CD8-positive, alpha-beta memory T cell (primary cell): ENCODE measurements at places on chromosomes 13 and 19. TPM values are rescaled to one million over a fixed set of nuclear protein-coding genes. Genes with fewer than 3 reads are reported as not detected.
A peak's percentile ranks its signal among the peaks of the same experiment; 100 is the strongest.

DNA sequence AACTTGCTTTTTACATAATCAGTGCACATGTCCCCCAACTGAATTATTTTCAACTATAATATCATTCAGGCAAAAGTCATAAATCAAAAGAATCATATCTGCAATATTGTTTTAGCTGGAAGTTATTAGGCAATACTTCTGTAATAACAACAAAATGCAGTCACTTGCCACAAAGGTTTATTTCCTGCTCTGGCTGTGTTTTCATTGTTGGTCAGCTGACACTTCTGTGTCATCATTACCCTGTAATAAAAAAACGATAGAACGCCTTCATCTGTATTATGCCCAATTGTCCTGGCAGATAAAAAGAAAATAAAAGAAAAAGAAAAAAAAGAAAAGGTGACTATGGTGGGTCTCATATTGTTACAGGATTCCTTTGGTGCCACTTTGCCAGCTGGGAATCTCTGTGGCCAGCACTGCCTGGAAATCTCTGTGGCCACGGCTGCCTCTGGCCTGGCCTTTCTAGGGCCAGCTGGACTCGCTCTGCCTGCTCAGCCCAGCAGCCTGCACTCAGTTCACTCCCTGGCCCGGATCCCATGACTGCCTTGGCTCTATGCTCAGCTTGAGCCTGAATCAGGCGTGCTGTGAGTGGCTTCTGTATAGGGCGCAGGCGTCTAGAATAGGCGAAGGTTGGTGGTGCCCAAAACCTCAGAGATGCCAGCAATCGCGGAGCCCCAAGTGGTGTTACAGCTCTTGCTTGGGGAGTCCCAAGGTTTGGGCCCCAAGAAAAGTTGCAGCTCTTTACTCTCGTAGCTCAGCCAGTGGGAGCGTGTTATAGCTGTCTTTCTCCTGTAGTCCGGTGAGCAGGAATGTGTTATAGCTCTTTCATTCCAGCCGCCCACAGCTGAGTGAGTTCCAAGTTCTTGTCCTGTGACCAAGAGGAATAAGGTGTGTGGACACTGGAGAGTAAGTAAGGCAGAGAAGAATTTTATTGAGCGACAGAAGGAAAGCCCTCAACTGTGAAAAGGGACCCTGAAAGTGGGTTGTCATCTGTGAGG is 1227.1 kb downstream of the SLITRK1 start:
- no peak overlapping the region for H3K27ac ChIP-seq
- H3K4me1 ChIP-seq, result no peaks in the 10 kb centered on the region
- no peak overlapping the region for H3K4me3 ChIP-seq
- no peak for DNase-seq
- H3K36me3 ChIP-seq, result no peaks in the 10 kb centered on the region
- no peaks in the 10 kb centered on the region for H3K27me3 ChIP-seq

SH2D3A gene
- total RNA-seq, result 21.3 TPM

GRCh38 chr19:12757544-12758274 is 6.1 kb downstream of the BEST2 start:
- no peaks in the 10 kb centered on the region for H3K36me3 ChIP-seq
- no peak overlapping the region for H3K4me3 ChIP-seq
- peak; percentile 52 for DNase-seq
- H3K27me3 ChIP-seq, result peaks cover 4% of the 10 kb centered on the region

DNA sequence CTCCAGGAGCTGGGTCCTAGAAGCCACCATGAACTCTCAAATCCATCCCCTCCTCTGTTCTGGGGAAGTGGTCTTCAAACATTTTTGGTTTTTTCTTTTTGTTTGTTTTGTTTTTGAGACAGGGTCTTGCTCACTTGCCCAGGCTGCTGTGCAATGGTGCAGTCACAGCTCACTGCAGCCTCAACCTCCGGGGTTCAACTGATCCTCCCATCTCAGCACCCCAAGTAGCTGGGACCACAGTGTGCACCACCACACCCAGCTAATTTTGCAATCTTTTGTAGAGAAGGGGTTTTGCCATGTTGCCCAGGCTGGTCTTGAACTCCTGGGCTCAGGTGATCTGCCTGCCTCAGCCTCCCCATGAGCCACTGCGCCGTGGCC is 7.0 kb downstream of the BLVRB start:
- H3K36me3 ChIP-seq, result no peaks in the 10 kb centered on the region
- no peak overlapping the region for H3K4me3 ChIP-seq
- H3K27ac ChIP-seq, result no peak overlapping the region
- no peaks in the 10 kb centered on the region for H3K4me1 ChIP-seq

CHST8 gene
- total RNA-seq, result not detected

- H3K4me3 ChIP-seq, result no peak overlapping the region
- peak; percentile 43 for DNase-seq
- peaks cover 10% of the 10 kb centered on the region for H3K4me1 ChIP-seq
- no peaks in the 10 kb centered on the region for H3K36me3 ChIP-seq
- no peaks in the 10 kb centered on the region for H3K27me3 ChIP-seq
Measured at GRCh38 chr19:3693025-3693925, 7.0 kb downstream of the PIP5K1C start.

FPR3 gene
- 1.1 TPM for total RNA-seq

DNA sequence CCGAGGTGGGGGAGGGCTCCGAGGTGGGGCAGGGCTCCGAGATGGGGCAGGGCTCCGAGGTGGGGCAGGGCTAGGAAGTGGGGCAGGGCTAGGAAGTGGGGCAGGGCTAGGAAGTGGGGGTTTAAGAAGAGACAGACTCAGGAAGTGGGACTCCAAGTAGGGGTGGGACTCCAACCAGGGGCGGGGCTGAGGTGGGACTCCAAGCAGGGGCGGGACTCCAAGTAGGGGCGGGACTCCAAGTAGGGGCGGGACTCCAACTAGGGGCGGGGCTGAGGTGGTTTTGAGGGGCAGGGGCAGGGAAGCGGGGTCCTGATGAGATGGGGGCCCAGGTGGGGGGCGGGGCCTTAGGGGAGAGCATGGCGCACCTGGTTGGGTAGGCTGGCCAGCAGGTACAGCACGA is 13.6 kb downstream of the CFD start:
- no peaks in the 10 kb centered on the region for H3K27me3 ChIP-seq
- peaks cover 13% of the 10 kb centered on the region for H3K4me1 ChIP-seq
- no peak overlapping the region for H3K4me3 ChIP-seq
- H3K36me3 ChIP-seq, result peaks cover 8% of the 10 kb centered on the region

DNA sequence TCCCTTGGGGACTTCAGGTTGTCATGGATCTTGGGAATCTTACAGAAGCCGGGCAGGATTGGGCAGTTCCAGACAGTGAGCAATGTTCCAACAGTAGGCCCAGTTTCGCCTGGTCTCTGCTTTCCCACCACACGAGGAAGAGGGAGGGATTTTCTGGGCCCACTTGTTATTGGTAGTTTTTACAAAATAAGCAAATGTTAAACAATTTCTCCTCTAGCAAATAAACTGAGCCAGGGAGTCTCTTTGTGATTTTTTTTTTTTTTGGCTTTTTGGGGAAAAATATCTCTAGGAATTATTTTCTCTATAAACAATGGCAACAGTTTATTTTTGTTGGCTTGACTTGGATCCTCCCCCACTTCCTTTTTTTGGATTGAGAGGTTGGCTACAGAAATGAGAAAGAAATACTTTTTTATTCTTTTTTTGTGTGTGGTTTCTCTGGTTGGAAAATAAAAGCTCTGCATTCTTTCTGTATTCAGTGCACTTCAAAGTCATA is 89.3 kb downstream of the TM9SF2 start:
- no peaks in the 10 kb centered on the region for H3K27me3 ChIP-seq
- no peaks in the 10 kb centered on the region for H3K36me3 ChIP-seq
- H3K4me3 ChIP-seq, result no peak overlapping the region
- H3K4me1 ChIP-seq, result no peaks in the 10 kb centered on the region
- no peak for DNase-seq

- no peaks in the 10 kb centered on the region for H3K4me1 ChIP-seq
- peak overlapping the region; percentile 54 for H3K4me3 ChIP-seq
- no peaks in the 10 kb centered on the region for H3K27me3 ChIP-seq
- DNase-seq, result no peak
- no peaks in the 10 kb centered on the region for H3K36me3 ChIP-seq
Measured at GRCh38 chr19:12052091-12052496, 667 bp downstream of the ZNF878 start.

DNA sequence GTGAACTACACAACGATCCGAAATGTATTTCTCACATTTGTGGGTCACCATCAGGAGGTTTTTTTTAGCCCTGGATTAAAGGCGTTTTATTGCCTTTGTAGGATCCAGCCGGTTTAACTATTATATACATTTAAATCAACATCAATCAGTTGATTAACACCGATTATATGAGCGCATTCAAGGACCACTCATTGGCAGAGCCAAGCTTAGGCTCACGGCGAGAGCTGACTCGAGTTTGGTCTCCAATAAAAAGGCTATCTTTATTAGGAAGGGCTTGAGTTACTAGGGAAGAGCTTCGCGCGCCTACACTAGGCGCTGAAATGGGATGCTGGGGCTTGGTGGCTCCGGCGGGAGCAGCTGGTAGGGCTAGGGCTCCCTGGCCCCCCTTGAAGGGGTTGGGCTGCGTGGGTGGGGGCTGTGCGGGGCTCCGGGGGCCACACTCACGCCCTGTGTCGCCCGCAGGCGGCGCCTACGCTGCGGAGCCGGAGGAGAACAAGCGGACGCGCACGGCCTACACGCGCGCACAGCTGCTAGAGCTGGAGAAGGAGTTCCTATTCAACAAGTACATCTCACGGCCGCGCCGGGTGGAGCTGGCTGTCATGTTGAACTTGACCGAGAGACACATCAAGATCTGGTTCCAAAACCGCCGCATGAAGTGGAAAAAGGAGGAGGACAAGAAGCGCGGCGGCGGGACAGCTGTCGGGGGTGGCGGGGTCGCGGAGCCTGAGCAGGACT is 4.2 kb downstream of the PDX1 start:
- H3K4me1 ChIP-seq, result peaks cover 9% of the 10 kb centered on the region
- H3K27me3 ChIP-seq, result peaks cover 47% of the 10 kb centered on the region
- no peak overlapping the region for H3K27ac ChIP-seq
- DNase-seq, result no peak
- no peaks in the 10 kb centered on the region for H3K36me3 ChIP-seq
- H3K4me3 ChIP-seq, result no peak overlapping the region

DNA sequence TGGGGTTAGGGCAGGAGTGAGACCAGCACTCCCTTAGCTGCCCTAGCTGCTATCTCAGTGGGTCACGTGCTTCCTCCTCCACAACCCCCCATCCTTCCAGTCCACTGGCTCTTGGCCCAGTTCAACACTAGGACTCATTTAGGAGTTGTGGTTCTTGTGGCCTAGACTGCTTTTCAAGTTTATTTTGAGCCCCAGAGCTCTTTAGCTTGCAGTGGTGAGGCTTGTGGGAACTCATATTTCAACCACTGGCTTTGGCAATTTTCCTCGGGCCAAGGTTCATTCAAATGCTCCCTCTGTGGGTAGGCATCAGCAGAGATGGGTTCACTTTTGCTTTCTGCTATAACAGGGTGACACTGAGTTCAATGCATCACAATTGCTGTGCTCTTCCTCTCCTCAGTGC is 436.2 kb upstream of the SLITRK5 start:
- no peaks in the 10 kb centered on the region for H3K36me3 ChIP-seq
- no peaks in the 10 kb centered on the region for H3K27me3 ChIP-seq
- H3K27ac ChIP-seq, result no peak overlapping the region
- no peaks in the 10 kb centered on the region for H3K4me1 ChIP-seq

GRCh38 chr19:32891609-32892008 is 22.0 kb upstream of the SLC7A9 start:
- no peaks in the 10 kb centered on the region for H3K36me3 ChIP-seq
- H3K4me1 ChIP-seq, result no peaks in the 10 kb centered on the region
- H3K4me3 ChIP-seq, result no peak overlapping the region
- DNase-seq, result no peak
- H3K27ac ChIP-seq, result no peak overlapping the region
- H3K27me3 ChIP-seq, result no peaks in the 10 kb centered on the region

- no peaks in the 10 kb centered on the region for H3K36me3 ChIP-seq
- no peaks in the 10 kb centered on the region for H3K4me1 ChIP-seq
- no peak overlapping the region for H3K4me3 ChIP-seq
- no peak for DNase-seq
- H3K27me3 ChIP-seq, result peaks cover 4% of the 10 kb centered on the region
- no peak overlapping the region for H3K27ac ChIP-seq
Measured at GRCh38 chr13:43244481-43244880, 221.1 kb downstream of the DNAJC15 start.

PSG2 gene
- not detected for total RNA-seq

- H3K4me1 ChIP-seq, result peaks cover 9% of the 10 kb centered on the region
- no peak overlapping the region for H3K27ac ChIP-seq
- H3K36me3 ChIP-seq, result no peaks in the 10 kb centered on the region
- H3K27me3 ChIP-seq, result no peaks in the 10 kb centered on the region
Measured at GRCh38 chr13:42575938-42576337, 2.0 kb downstream of the TNFSF11 start.

- peak; percentile 97 for DNase-seq
- peak overlapping the region; percentile 93 for H3K27ac ChIP-seq
- H3K27me3 ChIP-seq, result no peaks in the 10 kb centered on the region
- H3K4me3 ChIP-seq, result peak overlapping the region; percentile 95
Measured at GRCh38 chr19:53196777-53197396, 3.7 kb upstream of the ZNF665 start.

DNA sequence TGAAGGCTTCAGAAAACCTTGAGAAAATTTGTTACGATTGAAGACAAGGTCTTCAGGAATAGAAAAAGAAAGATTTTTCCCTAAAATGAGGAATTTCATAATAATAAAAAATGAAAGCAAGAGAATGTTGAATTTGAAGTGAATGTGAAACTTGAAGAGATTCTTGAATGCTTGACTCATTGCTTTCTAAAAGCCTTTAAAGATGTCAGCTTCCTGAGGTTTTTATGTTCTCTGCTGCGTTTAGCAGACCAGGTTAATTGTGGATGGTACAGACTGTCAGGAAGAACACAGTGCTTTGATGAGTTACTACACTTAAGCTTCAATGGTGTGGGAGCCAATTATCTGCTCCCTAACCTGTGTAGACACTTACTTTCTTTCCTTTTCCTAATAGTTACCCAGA is 96.3 kb upstream of the FNDC3A start:
- H3K4me1 ChIP-seq, result no peaks in the 10 kb centered on the region
- no peak overlapping the region for H3K4me3 ChIP-seq
- no peak for DNase-seq
- H3K27me3 ChIP-seq, result no peaks in the 10 kb centered on the region
- no peaks in the 10 kb centered on the region for H3K36me3 ChIP-seq
